CD4-positive, alpha-beta T cell treated with Interferon alpha-2 for 1 hour (primary cell): ENCODE measurements at places on chromosomes 6 and 20.

GRCh38 chr6:41073968-41074691 is 1.4 kb downstream of the NFYA start:
- peak; percentile 62 for DNase-seq

- DNase-seq, result peak; percentile 55
Measured at GRCh38 chr20:4813076-4813862, 91.6 kb downstream of the PRND start.

DNA sequence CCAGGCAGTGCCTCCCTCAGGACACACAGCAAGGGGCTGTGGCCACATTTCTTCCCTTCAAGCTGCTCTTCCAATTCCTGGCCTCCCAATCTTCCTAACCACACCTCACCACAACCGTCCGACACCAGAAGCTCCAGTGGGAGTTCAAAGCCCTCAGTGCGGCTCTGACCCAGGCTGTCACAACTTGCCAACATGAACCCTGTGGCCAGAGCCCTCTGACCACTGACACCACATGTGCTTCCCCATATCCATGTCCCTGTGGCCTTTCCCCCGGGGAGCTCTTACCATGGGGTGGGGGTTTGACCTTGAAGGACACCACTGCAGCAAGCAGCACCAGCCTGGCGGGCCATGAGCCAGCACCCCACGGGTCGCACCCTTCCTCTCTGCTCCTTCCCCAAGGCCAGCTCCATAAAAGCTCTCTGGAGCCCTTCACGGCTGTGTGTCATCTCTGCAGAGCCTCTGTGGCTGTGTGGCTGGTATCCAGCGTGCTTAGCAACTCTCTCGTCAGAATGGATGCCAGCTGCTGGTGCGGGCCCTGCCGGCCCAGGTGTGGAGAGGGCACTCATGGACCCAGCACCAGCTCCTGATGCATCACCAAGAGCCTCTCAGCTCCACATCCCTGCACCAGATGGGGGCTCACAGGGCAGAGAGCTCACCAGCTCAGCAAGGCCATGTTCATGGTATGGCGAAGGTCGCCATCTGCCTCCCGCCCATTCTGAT is 106.1 kb downstream of the PSMB1 start:
- DNase-seq, result no peak

- DNase-seq, result no peak
Measured at GRCh38 chr6:159109391-159109790, 59.8 kb upstream of the FNDC1 start.
